ENCODE measurements at places on chromosomes 16 and 17.

- DNase-seq = peak; percentile 91
Measured at GRCh38 chr16:12531937-12532336, 271.8 kb downstream of the CPPED1 start.

DNA sequence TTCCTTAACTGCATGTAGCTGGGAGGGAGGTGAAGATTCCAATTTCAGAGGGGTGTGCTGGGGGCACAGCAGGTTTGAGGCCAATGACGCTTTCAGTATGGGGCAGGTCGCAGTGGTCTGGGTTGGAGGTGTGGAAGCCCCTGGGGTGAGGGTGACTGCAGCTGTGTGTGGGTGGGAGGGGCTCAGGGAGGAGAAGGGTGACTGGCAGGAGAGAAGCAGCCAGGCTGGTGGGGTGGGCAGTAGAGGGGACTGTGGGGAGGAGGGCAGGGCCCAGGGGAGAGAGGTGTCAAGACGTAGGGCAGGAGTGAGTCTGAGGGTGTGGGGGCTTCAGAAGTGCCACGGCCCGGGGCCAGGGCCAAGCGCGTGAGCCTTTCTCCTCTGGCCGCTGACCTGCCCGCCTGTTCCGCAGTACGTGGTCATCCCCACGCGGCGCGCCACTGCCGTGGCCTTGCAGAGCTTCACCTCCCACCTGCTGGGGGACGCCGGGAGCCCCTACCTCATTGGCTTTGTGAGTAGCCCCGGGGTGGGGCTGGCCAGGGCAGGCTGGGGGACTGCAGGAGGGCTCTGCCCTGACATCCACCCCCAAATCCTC is 19.4 kb downstream of the MYBBP1A start:
- no peak for DNase-seq

GRCh38 chr17:31693433-31694220 is 165.4 kb downstream of the COPRS start:
- DNase-seq = no peak

- DNase-seq = no peak
Measured at GRCh38 chr17:28746611-28747050, 2.8 kb downstream of the TRAF4 start.

GRCh38 chr17:11006530-11006929 is 168.6 kb upstream of the PIRT start:
- DNase-seq = no peak

DNA sequence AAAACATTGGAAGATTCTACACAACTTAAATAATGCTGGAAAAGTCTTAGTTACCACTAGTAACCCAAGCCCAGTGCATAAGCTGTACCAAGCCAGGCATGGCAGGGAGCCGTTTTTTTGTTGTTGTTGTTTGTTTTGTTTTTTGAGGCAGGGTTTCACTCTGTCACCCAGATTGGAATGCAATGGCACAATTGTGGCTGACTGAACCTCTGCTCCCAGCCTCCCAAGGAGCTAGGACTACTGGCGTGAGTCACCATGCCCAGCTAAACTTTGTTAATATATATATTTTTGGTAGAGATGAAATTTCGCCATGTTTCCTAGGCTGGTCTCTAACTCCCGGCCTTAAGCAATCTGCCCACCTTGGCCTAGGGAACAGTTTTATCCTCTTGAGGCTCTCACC is 564 bp upstream of the TMIGD1 start:
- DNase-seq = no peak

DNA sequence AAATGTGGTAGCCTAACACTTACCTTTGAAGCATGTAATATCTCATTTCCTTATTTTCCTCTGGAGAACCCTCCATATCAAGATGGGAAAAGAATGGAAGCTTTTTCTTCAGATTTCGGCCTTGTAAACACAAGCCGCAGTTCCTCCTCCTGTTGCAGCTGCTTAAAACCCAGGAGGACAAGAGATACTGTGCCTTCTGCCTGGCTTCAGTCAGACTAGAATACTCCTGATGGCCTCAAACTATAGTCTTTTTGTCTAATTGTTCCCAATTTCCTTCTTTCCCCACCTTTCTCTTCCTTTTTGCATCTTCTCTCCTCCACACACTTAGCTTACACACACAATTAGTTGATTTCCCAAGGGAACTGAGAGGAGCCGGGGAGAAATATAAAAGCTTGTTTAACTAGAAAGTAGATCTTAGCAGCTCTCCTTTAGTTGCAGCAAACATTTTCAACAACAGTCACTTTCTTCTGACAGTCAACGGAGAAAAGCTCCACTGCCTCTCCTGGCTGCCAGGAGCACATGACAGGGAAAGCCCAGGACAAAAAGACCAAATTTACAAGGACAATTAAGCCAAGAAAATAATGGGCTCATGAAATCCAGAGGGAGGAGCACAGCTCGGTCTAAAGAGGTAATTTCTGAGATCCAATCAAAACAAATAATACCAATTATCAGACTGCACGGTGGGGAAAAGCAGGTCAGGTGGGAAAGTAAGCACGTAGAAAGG is 76.4 kb upstream of the C17orf78 start:
- DNase-seq = no peak

- no peak for DNase-seq
Measured at GRCh38 chr17:12128946-12129345, 108.3 kb downstream of the MAP2K4 start.

- no peak for DNase-seq
Measured at GRCh38 chr16:85600078-85600477, 13.0 kb upstream of the GSE1 start.

DNA sequence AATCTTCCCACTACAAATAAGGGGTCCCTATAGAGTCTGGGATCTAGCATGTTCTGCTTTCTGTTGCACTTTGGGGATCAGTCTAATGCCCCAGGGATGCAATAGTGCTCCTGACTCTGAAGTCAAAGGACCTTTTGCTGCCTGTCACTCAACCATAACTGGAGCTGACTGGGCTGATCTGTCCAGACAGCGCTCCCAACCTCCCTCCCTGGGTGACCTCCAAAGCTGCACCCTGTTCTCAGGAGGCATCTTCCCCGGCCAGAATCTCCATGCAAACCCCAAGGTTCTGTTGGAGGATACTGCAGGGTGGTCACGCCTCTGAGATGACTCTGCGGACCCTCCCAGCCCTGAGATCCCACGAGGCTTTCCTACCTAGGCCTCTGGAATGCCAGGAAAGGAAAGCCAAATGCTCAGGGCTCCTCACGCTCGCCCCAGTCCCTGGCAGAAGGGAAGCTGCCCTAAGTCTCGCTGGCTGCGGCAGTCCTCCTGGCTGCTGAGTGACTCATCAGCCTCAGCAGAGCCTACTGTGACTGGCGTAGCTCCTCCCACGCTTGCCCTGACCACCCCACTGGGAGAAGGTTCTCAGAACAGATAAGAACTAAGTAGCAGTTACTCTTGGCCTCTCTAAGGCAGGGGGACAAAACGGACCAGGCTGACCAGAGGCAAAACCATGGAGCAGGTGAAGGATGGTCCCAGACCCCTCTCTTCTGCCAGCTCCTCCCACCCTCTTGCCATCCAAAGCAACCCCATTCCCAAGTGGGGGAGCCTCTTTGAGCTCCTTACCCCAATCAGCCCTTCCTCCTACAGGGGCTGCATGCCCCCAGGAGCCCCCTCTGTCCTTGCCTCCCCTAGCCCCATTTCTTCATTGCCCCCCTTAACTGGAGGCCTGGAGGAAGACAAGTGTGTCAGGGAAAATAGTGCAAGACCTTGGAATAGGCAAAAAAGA is 124.1 kb upstream of the TNRC6C start:
- DNase-seq = peak; percentile 96

DNA sequence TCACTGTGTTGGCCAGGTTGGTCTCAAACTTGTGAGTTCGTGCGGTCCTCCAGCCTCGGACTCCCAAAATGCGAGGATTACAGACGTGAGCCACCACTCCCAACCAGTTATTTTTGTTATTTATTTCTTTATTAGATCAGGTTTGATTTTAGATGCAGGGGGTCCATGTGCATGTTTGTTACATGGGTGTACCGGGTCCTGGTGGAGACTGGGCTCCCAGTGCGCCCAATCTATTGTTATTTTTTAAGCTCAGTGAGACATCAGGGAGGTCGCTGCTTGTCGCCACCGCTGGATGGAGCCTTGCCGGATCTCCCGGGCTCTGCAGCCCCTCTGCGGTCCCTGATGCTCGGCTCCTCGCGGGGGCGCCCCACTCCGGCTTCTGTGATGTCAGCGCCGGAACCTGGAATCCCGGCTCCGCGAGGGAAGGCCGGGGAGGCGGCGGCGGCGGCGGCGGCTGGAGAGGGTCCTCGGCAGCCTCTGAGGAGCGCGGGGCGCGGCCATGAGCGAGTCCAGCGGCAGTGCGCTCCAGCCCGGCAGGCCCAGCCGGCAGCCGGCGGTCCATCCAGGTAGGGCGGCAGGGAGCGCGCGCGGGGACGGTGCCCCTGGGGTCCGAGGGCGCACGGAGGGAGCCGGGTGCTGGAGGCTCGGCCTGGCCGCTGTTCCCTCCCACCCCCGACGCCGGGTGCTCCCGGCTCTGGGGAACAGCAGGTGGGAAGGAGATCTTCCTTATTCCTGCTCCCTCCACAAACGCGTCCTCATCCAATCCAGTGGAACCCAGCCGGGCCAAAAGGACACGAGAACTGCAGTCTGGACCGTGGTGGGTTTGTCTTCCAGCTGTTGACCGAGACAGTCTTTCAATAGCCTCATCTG is at the start of gene TMC7:
Gene TMC7 (plus strand): TSS at position 370 of the 870 bp plus-strand sequence. CDS start 130 bp downstream, at position 500.
- DNase-seq = peak; percentile 23

DNA sequence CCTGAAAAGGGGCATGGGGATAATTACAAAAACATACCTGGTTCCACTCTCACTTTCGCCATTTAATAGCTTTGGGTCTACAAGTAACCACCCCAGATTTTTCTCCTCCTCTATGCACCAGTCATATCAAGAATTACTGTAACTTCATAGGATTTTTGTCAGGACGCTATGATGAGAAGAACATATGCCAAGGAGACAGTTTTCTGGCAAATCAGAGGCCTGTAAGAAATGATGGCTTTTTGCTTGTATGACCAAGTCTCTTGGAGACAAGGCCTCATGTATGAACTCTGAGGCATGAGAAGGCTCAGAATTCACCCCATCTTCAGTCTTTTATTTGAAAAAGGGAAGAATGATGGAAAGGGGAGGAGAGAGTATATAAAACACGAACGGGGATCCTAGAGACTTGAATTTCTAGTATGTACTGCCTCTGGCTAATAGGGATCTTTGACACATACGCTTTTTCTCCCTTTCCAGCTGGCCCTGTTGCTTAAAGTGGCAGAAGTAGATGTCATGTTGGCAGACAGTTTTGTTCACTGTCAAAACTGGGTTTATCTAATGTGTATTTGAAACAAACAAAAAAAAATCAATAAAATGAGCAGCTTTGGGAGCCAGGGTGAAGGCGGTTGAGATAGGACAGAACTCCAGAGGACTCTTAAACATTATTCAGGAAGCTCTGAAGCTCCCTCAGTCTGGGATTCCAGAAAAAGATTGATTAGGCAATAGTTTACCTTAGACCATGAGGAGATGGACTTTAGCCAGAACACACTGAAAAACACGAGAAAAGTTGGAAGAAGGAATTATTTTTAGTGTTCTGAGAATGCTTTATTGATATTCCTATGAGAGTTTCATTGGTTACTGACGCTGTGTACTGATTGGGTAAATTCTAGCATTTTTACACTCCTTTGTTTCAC is 656.6 kb downstream of the WWOX start:
- DNase-seq = no peak

GRCh38 chr16:89658221-89658879 is 714 bp downstream of the SPATA33 start:
- DNase-seq = no peak

DNA sequence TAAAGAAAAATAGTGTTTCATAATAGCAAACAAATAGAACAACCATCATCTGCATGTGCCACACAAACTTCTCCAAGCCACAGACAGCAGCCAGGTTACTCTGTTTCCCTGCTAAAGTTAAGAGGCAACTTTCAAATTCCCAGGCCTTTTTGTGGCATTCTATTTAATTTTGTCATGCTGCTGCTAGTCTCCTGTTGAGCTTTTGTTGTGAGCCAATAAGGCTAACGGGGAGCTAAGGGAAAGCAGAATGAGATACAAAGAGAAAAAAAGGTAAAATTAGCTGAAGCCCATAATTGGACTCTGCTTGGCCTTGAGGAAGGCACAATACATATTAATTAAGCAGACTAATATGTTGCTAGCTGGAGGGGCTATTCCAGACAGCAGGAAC is 74.7 kb upstream of the GNAO1 start:
- no peak for DNase-seq

- DNase-seq = no peak
Measured at GRCh38 chr17:37219876-37220606, 155.7 kb upstream of the C17orf78 start.

- no peak for DNase-seq
Measured at GRCh38 chr16:78750611-78751010, 651.2 kb downstream of the WWOX start.

- DNase-seq = peak; percentile 38
Measured at GRCh38 chr17:14211801-14212200, 24.9 kb downstream of the CDRT15 start.

GRCh38 chr17:81720267-81721071 is 8.4 kb downstream of the SLC25A10 start:
- no peak for DNase-seq

- no peak for DNase-seq
Measured at GRCh38 chr17:1872976-1873375, 43.2 kb downstream of the RPA1 start.

DNA sequence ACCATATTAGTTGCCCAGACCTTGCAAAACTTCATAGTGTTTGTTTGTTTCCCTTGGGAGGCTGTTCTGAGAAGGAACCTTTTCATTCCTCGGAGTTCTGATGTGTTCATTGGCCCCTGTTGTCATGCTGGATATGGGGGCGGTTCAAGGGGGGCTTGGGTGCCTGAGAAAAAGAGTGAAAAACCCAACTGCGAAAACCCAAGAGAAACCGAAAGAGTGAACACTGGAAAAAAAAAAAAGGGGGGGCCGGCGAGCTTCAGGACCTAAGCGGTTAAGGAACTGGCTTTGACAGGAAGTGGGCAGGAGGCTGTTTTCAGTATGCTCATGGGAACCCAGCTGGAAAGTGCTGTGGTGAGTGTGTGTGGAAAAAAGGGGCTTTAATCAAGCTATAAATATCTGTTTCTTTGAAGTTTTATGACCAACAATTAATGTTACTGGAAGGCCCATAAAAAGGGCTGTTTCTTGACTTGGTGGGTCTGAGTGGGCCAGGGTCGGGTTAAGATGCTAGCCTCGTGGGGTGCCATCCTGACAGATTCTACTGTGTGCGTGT is 510.7 kb downstream of the MAF start:
- DNase-seq = peak; percentile 82

DNA sequence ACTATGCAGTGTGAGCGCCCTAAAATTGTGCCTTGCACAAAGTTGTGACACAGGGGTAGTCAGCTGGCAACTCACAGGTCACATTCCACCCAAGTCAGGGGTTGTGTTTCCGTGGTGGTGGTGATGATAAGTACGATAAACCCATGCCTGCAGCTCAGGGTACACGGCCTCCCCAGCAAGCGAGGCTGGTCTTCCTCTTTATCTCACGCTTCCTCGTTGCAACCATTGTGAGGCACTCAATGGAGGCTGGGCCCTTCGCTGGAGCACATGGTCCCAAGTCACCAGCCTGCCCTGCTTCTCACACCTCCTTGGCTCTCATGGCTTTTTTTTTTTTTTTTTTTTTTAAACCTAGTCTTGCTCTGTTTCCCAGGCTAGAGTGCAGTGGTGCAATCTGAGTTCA is 307.5 kb downstream of the CPPED1 start:
- peak; percentile 59 for DNase-seq

- DNase-seq = no peak
Measured at GRCh38 chr17:47611372-47612350, 38.1 kb upstream of the KPNB1 start.
